ENCODE measurements at places on chromosomes 4 and X. TPM values are rescaled to one million over a fixed set of nuclear protein-coding genes. Genes with fewer than 3 reads are reported as not detected.
A peak's percentile ranks its signal among the peaks of the same experiment; 100 is the strongest.

DNA sequence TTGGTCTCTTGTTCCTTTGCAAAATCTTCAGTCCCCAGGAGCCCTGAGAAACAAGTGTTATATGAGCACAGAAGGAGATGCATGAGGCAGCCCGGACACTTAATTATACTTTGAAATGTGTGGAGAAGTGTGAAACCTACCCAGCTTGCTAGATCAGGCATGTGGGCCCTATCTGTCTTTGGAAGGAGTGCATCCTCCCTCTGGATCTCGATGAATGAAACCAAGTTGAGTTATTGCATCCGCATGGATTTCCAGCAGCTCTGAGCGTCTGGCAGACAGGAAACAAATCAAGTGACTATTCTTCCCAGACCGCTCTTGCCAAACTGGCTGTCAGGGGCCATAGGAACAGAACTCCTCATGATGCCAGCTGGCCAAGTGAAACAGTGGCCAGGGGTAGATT is 19.6 kb upstream of the SOWAHD start:
- 0 out of 3 replicates have a peak, but pooled peaks cover 3% of the 10 kb centered on the region for H3K27me3 ChIP-seq
- H3K27ac ChIP-seq, result no peak overlapping the region
- no peaks in the 10 kb centered on the region for H3K36me3 ChIP-seq
- DNase-seq, result no peak

The TMEM150C gene
- total RNA-seq, result 0.42 TPM

- peaks cover 66% of the 10 kb centered on the region for H3K4me1 ChIP-seq
- H3K27ac ChIP-seq, result peak overlapping the region; percentile 20
- no peak for DNase-seq
- H3K36me3 ChIP-seq, result no peaks in the 10 kb centered on the region
These were observed 125.4 kb downstream of the CPE start for GRCh38 chr4:165504184-165504583.

DNA sequence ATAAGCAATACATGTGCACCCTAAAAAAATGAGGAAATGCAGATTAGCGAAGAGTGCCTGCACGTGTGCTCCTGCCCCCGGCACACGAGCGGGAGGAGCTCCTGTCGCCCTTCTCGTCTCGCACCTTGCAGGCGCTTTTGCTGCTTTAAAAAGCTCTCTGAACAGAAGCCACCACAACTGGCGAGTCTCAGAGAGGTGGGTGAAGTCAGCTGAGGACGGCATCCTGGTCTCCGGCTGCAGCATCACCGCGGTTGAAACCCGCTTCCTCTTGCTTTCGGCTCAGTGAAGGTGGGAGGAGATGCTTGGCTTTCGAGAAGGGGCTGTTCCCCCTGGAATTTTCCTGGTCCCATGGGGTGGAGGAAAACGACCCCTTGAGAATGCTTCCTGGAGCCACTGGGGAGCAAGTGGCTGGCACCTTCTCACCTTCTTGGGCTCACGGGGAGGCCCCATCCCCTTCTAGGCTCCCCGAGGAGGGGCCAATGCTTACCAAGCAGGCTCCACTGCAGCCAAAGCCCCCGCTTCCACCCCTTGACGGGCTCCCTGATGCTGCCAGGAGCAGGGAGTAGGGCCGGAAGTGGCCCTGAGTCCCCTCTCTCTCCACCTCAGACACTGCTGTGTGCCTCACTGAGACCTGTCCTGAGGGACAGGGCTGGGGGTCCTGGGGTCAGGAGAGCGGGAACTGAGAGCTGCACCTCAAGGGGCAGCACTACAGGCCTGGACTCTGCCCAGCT is 29.2 kb upstream of the MXD4 start:
- no peak overlapping the region for H3K4me3 ChIP-seq
- H3K4me1 ChIP-seq, result 0 out of 2 replicates have a peak, but pooled peaks cover 2% of the 10 kb centered on the region
- H3K27ac ChIP-seq, result no peak overlapping the region
- H3K27me3 ChIP-seq, result peaks cover 57% of the 10 kb centered on the region
- no peaks in the 10 kb centered on the region for H3K36me3 ChIP-seq
- DNase-seq, result no peak

The CYSLTR1 gene
- total RNA-seq, result not detected

- H3K4me3 ChIP-seq, result peak overlapping the region; percentile 82
- H3K36me3 ChIP-seq, result peaks cover 12% of the 10 kb centered on the region
- no peaks in the 10 kb centered on the region for H3K27me3 ChIP-seq
- DNase-seq, result peak; percentile 59
These were observed 872 bp upstream of the S100P start for GRCh38 chr4:6692806-6693205.

The CXorf66 gene
- total RNA-seq, result not detected

- H3K4me3 ChIP-seq, result no peak overlapping the region
- no peak for DNase-seq
- H3K27ac ChIP-seq, result no peak overlapping the region
- H3K36me3 ChIP-seq, result no peaks in the 10 kb centered on the region
These were observed 25.5 kb downstream of the GPRASP3 start for GRCh38 chrX:102745857-102746584.

DNA sequence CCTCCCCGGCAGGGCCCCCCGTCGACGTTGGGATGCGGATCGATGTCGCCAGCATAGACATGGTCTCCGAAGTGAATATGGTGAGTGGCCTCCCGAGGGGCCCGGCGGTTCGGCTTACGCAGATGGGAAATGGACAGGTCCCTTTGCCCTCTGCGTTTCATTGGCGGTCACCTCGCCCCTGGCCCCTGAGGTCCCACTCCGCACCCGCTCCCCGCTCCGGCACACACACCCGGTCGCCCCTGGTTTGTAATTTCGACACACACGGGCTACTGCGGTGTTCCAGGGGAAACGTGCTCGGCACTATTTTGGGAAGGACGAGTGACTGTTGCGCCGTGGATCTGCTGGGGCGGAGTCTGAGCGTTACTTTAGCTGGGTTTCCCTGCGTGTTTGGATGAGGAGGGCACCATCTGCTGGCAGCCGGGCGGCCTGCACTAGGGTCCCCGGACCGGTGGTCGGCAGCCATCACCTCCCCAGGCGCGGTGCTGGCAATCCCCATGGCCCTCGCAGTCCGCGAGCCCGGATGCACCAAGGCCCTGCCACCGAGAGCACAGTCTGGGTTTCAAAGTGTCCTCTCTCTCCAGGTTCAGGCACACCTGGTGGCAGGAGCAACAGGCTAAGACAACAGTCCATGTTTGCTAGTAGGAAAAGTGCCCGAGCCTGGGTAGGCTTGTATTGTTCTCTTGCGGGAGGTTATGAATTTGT is 1.2 kb downstream of the GABRB1 start:
- H3K4me1 ChIP-seq, result peaks cover 16% of the 10 kb centered on the region
- no peak overlapping the region for H3K27ac ChIP-seq
- DNase-seq, result peak; percentile 37
- H3K4me3 ChIP-seq, result peak overlapping the region; percentile 51
- H3K36me3 ChIP-seq, result no peaks in the 10 kb centered on the region

The ERAS gene
- 0.22 TPM for total RNA-seq

DNA sequence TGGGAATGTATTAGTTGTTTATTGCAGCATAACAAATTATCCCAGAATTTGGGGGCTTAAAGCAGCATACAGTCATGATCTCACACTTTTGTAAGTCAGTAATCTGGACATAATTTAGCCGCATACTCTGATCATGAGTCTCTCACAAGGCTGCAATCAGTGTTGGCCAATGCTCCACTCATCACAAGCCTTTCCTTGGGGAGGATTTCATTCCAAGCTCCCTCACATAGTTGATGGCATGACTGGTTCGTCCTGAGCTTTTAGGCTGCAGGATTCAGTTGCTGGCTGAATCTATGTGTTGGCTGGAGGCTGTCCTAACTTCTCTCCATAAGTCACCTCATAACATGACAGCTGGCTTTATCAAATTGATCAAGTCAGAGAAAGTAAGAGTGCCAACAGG is 1568.6 kb upstream of the PCDH7 start:
- no peaks in the 10 kb centered on the region for H3K4me1 ChIP-seq
- H3K27me3 ChIP-seq, result no peaks in the 10 kb centered on the region
- H3K27ac ChIP-seq, result no peak overlapping the region
- H3K36me3 ChIP-seq, result no peaks in the 10 kb centered on the region

The HTN3 gene
- not detected for total RNA-seq

The DCUN1D4 gene
- 30.4 TPM for total RNA-seq

Measured in HepG2 (cell line).